ENCODE measurements at places on chromosomes 5 and 9.

DNA sequence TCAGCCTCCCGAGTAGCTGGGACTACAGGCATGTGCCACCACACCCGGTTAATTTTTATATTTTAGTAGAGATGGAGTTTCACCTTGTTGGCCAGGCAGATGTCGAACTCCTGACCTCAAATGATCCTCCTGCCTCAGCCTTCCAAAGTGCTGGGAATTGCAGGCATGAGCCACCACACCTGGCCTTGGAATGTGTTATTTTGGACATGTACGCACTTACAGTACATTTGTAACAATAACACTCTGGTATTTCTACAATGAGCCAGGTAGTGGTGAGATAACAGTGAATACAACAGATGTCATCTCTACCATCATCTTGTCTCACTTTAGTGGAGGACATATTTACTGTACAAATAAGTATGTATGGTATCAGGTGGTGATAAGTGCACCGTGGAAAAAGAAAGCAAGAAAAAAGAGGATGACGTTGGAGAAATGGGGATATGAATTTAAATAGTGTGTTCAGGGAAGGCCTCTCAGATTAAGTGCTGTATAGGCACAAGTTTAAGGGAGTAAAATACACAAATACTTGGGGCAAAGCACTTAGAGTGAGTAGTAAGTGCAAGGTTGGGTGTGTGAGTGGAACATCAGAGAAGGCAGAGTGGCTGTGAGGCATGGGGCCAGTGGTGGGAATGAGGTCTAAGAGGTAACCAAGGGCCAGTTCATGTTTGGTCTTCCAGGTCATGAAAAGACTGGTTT, 100.1 kb downstream of the CDC42SE2 start:
- DNase-seq = no peak

- no peak for DNase-seq
These were observed 1159.4 kb upstream of the SEMA6A start for GRCh38 chr5:117734056-117734455.

DNA sequence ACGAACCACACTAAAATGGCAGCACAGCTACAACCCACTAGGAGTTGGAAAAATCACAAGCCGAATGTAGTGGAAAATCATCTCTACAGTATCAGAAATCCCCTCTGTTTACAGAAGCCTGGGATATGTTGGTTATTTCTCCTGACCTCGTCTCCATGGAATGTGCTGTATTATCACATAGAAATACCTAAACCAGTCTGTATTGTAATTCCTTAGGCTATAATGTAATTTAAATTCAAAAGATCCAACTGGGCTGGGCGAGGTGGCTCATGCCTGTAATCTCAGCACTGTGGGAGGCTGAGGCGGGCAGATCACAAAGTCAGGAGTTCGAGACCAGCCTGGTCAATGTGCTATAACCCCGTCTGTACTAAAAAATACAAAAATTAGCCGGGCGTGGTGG, 244.8 kb upstream of the MPDZ start:
- DNase-seq = no peak

- no peak for DNase-seq
These were observed 116.1 kb downstream of the KDM4C start for GRCh38 chr9:6873857-6874256.

- DNase-seq = no peak
These were observed 281.3 kb downstream of the HCN1 start for GRCh38 chr5:45414620-45415573.

GRCh38 chr5:57503433-57503832, 20.8 kb upstream of the ACTBL2 start:
- no peak for DNase-seq

GRCh38 chr9:99162759-99163364, 57.9 kb downstream of the TGFBR1 start:
- DNase-seq = no peak

- no peak for DNase-seq
These were observed 33.2 kb downstream of the PTGR1 start for GRCh38 chr9:111566234-111566633.

- no peak for DNase-seq
These were observed 133.5 kb upstream of the MRPS30 start for GRCh38 chr5:44675296-44675695.

- DNase-seq = no peak
These were observed 149.5 kb upstream of the LHFPL2 start for GRCh38 chr5:78797936-78798672.

DNA sequence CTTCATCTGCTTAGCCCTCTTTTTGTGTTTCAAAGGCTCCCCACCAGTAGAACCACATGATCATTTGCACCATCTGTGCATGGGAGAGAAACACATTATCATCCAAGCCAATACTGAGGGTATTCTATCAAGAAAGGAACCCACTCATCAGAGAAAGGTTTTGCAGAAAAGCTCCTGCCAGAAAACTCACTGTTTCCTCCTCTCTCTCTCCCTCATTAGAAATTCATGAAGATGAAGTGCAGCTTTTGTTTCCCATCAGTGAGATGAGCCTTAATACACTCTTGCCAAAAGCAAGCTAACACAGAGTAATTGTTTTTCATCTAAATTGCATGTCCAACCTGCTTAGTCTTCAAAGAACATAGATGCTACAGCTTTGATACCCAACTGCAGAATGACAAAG, 142.4 kb upstream of the GRAMD2B start:
- DNase-seq = no peak

DNA sequence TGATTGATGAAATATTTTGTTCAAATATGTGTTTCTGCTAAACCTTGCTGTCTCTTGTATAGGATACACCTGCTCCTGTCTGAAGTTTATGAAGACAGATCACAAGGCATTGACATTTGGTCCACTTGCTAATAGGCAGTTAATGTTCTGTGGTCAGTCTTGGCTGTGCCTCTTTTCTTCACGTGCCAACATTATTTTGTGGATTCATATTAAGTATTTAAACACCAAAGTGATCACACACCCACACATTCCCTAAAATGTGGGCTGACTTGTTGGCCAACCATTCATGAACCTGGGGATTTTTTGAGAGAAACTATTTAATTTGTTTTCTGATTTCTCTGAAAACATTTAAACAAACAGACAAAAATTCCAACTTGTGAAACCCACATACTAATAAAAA, 33.7 kb downstream of the ZNF462 start:
- no peak for DNase-seq

GRCh38 chr5:2170761-2171160, 288.0 kb upstream of the IRX4 start:
- DNase-seq = no peak

DNA sequence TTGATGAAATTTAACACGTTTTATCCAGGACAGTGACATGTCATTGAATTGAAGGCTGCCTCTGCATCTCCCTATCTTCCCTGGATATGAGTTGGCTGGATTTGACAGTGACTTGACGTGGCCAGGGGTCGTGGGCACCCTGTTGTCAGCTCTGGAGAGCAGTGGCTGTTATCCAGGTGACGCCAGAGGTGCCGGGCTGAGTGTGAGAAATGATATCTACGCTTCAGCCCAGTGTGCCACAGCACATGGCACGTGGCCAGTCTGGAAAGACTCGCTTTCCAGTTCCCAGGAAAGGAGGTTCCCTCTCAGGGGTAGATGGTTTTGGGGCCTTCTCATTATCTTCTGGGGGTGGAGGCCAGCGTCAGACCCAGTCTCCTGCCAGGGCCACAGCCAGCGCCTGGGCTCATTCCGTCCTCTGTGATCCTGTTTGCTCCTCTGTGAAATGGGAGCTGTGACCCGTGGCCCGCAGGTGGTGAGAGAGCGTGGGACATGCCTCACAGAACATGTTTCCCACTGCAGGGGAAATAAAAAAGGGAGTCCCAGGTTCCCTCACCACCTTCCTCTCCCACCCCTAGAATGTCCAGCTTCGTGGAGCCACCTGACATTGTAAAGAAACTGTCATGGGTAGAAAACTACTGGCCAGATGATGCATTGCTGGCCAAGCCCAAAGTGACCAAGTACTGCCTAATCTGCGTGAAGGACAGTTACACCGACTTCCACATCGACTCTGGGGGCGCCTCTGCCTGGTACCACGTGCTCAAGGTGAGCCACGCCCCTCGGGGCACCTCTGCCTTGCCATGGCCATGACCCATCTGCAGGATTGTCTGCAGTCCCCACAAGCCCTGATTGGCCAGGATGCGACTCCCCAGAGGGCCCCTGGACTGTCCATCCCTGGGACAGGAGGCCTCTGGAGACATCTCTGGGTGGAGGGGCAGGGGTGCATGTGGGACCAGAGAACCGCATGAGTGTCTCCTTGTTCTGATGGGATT, 76.5 kb downstream of the PHF2 start:
- DNase-seq = no peak

DNA sequence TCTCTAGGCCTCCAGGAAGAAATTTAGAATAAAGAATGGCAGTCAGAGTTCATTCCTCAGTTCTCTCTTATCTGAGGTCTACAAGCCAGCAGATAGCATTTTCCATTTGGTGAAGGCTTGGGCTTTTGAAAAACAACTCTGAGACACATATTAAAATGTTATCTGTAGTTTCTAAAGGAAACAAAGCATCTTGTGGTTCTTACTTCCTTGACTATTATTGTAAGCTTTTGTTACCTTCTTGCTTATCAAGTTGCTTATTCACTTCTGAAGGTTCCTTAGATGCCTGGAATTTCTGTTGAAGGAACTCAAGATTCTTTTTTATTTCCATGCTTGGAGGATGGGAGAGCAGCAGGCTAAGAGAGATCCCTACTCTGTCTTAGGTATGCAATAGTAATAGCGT, 79.2 kb upstream of the MRPS30 start:
- no peak for DNase-seq

DNA sequence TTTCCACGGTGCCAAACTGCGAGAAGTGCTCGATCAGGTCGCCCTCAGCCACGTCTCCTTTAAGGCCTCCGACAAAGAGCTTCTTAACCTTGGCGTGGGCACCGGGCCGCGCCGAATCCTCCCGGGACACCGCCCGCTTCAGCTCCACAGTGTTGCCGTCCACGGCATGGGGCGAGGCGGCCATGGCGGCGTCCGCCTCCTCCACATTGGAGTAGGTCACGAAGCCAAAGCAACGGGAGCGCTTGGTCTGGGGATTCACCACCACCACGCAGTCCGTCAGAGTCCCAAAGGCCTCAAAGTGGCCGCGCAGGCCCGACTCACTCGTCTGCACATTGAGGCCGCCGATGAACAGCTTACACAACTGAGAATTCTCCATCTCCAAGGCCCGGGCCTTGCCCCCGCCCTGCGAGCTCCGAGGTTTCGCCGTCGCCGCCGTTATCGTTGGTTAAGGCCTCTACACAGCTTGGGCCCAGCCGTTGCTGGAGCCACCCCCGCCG, 424 bp downstream of the HNRNPA0 start:
- no peak for DNase-seq

GRCh38 chr5:176533390-176533789, 3.8 kb downstream of the RNF44 start:
- no peak for DNase-seq

DNA sequence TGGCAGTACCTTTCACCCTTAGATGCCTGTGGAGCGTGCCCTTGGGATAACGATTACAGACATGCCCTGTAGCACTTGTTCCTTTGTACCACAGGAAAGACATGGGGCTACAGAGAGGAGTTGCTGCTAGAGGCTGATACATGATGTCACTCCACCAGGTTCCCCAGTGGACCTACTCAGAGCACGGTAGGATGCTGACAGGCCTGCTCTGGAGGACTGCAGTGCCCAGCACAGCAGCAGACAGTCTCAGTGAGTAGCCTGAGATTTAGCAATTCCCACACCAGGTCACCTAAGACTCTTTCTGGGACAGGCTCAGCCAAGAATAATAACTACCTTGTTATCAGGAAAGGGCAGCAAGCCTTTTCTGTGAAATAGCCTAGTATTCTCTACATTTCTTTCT, 28.8 kb downstream of the PDE4D start:
- no peak for DNase-seq

DNA sequence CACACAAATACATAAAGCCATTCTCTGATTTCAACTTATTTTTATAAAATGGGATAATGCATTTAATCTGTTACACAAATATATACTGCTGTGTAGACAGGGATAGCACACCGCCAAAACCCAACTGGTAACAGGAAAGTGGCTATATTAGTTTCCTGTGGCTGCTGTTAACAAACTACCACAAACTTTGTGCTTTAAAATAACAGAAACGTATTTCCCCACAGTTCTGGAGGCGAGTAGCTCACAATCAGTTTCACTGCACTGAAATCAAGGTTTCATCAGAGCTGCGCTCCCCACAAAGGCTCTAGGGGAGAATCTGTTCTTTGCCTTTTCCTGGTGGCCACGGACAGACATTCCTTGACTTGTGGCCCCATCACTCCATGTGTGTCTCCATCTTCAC, 94.0 kb downstream of the MLLT3 start:
- no peak for DNase-seq

- DNase-seq = no peak
These were observed 27.6 kb upstream of the LHFPL2 start for GRCh38 chr5:78675956-78676730.

DNA sequence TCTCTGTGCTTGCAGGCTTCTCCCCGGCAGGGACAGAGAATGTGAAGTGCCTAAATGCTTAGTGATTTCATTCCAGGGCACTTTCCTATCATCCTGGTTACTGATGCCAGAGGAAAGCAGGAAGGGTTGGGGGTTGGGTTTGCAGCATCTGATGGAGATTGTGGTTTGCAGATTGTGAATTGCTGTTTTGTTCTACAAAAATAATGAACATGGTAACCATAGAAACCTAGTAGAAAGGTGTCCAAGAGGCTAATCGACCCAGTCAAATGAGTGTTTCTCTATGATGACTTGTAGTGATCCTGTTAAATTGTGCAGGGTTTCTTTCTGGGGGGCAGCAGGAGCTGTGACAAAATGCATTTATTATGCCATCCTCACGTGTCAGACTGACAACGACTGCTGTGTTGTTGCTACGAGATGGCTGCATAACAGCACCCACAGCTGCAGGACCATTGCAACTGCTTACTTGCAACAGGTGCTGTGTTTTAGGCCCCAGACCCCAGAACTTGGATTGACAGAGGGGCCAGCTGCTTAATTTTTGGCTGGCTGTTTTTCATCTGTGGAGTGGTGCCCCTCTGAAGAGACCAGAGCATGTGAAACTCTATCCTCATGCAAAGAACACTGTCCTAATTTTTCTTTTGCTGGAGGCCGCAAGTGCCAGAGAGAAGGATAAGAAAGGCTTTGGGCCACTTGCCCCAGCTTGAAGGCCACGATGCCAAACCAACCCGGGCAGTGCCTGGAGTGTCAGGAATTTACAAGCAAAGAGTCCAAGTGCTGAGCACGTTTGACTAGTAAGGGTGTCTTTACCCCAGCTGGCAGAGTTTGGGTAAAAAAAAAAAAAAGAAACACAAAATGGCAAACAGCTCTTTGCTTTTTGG, 397.8 kb downstream of the GADD45G start:
- no peak for DNase-seq

DNA sequence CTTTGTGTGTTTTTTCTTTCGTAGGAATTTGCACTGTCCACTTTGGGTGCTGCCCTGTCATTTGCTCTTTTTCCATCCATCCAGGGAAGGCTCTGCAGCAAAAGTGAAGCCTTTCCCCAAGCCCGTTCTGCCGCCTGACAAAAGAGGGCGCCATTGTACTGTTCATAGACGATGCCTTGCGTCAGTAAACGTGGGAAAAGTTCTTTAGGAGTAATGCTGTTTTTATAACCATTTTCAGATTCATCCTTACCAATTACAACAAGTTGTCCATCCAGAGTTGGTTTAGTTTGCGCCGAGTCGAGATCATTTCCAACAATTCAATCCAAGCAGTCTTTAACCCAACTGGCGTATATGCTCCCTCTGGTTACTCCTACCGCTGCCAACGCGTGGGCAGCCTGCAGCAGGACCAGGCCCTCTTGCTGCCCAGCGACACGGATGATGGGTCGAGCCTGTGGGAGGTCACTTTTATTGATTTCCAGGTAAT, 34.3 kb upstream of the RPS23 start:
- DNase-seq = peak; percentile 71

Measured in ecto neural progenitor cell (in vitro differentiated cells).